Activated CD4-positive, alpha-beta T cell treated with anti-CD3 and anti-CD28 coated beads, Interleukin-2, amount 50 U/mL, for 16 hours (primary cell): ENCODE measurements at places on chromosomes 5 and 9.
A peak's percentile ranks its signal among the peaks of the same experiment; 100 is the strongest.

- DNase-seq: no peak
These were observed at the start of gene HSDL2 for GRCh38 chr9:112380102-112380824. Gene HSDL2 (plus strand): TSS chr9:112380108. CDS start chr9:112380164, 56 bp downstream.

- no peak for DNase-seq
These were observed 60.2 kb upstream of the STARD4 start for GRCh38 chr5:111572561-111572960.

DNA sequence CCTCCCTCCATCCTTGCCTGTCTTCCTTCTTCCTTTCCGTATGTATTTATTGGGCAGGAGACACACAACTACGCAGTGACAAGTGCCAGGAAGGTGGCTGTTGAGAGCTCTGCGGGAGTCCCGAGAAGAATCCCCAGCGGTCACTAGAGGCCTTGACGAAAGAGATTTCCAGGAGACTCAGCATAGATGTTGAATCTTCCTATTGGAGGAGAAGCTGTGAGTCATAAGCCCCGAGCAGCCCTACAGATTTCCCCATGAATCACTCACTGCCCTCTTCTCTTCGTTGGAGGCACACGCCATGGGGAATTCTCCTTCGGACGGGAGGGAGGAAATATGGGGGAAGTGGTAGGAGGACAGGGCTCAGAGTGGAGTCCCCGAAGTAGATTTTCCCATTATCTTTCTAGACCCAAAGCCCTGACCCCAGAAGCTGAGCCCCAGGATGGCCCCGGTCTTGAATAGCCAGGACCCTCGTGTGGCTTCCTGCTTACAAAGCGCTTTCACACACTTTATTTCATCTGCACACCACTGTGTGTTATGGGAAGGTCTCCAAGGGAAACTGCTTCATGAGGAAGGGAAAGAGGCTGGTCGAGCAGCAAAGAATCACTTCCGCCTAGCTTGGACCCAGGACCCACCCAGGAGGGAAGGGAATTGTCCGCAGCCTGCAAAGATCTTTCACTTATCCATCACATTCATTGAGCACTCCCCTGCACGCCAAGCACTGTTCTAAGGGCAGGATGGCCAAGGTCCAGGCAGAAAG is 12.7 kb downstream of the DUSP1 start:
- DNase-seq: no peak

GRCh38 chr5:175895686-175896102 is 24.3 kb downstream of the CPLX2 start:
- peak; percentile 78 for DNase-seq

GRCh38 chr9:126674365-126675146 is 60.8 kb downstream of the LMX1B start:
- DNase-seq: no peak

GRCh38 chr5:73419465-73420390 is 28.8 kb downstream of the FOXD1 start:
- no peak for DNase-seq

GRCh38 chr5:310941-311434 is 10.5 kb upstream of the AHRR start:
- no peak for DNase-seq

- no peak for DNase-seq
These were observed at the start of gene RNF38 for GRCh38 chr9:36399980-36400331. Gene RNF38 (minus strand): TSS chr9:36400269. CDS start chr9:36400108, 161 bp downstream.

- peak; percentile 59 for DNase-seq
These were observed 37.3 kb downstream of the CSF2 start for GRCh38 chr5:132110930-132111329.

DNA sequence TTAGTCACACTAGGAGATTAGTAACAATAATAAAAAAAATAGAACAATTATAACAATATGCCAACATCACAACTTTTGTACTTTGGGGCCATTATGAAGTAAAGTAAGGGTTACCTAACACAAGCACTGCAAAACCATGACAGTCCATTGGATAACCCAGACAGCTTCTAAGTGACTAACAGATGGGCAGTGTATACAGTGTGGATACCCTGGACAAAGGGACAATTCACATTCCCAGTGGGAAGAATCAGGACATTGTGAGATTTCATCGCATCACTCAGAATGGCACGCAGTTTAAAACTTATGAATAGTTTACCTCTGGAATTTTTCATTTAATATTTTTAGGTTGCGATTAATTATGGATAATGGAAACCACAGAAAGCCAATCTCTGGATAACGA is 45.6 kb upstream of the JADE2 start:
- DNase-seq: no peak

DNA sequence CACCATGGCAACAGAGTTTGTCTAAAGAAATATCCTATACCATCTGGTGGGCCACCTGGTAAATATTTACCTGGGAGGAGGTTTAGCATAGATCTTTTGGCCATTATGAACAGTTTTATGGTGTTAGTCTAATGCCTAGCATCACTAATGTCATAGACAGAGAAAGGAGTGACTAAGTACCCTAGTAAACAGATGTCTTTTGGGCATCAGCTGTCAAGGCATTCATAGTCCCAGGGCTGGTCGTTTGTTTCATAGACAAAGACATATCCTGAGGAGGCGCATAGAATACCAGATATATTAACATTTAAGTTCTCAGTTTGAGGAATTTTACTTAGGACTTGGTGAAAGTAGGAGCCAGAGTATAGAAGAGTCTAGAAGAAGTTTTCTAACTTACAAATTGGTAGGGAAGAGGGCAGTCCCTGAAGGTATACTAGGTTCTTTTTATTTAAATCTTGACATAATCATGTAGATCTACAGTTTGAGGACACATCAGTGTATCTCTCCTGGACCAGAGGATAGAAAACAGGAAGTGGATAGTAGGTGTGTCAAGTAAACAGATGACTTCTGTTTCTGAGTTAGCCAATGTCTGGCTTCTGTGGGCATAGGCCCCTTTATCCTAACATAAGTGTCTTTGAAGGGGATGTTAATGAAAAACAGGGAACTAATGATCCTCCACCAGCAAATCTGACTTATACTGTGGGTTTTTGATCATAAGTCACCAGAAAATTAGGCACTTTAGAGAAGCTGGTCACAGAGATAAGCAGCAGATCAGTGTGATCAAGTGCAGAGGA is 105.0 kb upstream of the PRSS3 start:
- no peak for DNase-seq

DNA sequence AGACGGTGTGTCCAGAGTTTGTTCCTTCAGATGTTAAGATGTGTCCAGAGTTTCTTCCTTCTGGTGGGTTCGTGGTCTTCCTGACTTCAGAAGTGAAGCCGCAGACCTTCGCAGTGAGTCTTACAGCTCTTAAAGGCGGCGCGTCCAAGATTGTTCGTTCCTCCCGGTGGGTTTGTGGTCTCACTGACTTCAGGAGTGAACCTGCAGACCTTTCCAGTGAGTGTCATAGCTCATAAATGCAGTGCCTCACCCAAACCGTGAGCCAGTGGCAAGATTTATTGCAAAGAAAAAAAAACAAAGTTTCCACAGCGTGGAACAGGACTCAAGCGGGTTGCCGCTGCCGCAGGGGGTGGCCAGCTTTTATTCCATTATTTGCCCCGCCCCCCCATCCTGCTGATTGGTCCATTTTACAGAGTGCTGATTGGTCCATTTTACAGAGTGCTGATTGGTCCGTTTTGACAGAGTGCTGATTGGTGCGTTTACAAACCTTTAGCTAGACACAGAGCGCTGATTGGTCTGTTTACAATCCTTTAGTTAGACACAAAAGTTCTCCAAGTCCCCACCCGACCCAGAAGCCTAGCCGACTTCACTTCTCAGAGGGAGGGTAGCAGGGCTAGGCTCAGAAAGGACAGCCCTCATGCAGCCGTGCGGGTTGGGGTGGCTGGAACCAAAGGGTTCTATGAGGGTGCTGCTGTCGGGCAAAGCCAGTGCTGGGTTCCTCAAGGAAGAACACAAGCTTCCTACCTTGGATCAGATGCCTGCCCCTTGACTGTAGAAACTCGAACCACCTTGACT is 9.1 kb upstream of the RNF130 start:
- DNase-seq: no peak

DNA sequence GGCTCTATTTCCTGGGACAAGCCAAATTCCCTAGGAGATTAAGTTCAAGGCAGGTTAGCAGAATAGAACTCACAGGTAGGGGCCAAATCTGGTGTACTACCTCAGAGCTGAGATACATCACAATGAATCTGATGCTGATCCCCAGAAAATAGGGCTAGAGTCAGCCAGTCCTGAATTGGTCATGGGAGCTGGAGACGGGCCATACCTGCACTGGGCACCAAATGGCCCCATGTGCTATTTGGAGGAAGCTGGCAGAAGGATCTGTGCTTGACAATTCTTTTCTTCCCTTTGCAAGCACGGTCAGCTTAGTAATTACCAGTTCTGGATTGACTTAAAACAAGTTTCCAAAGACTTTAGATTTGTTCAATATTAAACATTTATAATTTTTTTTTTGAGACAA is 10.4 kb upstream of the GNAQ start:
- DNase-seq: no peak

GRCh38 chr9:24439456-24439855 is 106.2 kb downstream of the IZUMO3 start:
- DNase-seq: no peak

DNA sequence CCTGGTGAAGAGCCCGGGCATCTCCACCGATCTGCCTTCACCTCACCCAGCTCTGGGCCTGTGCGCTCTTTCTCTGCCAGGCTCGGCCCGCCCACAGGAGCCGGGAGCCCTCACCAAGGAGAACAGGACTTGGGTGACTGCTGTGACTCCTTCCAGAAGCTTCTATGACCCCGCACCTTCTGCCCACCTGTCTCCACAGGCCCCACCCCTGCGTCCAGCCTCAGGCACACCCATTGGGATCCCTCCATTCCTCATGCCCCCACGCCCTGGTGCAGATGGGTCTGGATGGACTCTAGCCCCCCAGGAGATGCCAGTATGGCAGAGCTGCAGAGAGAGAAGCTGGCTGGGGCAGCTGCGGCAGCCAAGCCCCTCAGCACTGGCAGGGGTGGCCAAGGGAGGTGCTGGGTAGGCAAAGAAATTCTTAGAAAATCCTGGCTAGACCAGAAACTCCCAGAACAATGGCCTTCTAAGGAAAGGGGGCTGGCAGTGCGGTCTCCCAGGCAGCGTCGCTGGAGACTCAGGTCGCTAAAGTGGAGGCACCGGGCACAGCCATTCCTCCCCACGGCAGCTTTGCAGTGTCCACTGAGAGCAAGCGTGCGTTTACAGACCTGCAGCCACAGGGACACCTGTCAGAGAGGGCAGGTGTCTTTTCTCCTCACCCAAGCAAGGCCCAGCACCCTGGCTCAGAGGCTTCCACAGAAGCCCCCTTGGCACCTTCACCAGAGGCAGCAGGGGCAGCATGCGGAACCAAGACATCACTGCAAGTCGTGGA is 17.3 kb downstream of the LPCAT1 start:
- no peak for DNase-seq

DNA sequence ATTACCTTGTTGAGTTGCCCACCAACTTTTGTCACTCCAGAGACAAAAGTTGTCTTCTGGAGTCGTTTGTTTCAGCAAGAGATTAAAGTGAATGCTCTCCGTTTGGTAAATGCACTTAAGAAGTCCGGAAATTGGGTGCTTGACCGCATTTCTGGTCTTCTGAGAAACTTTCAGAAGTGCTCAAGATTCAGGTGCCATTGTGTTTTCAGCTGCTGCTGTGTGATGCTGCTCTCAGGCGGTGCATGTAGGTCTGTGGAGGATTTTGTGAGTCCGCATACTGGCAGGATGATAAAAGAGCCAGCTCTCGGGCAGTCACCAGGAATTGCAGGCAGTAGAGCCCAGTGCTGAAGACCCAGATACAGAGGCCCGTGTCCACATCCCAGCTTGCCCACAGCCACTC is 5.9 kb upstream of the NFIL3 start:
- no peak for DNase-seq

DNA sequence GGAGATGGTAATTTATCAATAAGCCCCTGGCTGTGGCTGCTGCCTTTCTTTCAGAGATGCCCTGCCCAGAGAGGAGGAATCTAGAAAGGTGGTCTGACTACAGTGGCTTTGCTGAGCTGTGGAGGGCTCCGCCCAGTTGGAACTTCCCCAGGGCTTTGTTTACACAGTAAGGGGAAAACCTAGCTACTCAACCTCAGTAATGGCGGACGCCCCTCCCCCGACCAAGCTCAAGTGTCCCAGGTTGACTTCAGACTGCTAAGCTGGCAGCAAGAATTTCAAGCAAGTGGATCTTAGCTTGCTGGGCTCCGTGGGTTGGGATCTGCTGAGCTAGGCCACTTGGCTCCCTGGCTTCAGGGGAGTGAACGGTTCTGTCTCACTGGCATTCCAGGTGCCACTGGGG is 865.4 kb upstream of the ACO1 start:
- peak; percentile 1 for DNase-seq

DNA sequence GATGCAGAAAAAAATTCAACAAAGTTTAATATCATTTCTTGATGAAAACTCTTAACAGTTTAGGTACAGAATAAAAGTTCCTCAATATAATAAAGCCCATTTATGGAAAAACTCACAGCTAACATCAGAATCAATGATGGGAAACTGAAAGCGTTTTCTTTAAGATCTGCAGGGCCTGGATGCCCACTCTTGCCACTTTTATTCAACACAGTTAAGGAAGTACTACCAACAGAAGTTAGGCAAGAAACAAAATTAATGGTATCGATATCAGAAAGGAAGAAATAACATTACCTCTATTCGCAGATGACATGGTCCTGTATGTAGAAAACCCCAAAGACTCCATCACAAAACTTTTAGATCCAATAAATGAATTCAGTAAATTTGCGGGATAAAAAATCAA is 542.4 kb upstream of the RGMB start:
- no peak for DNase-seq

GRCh38 chr5:17912794-17913193 is 278.5 kb downstream of the TAF11L14 start:
- no peak for DNase-seq

- DNase-seq: no peak
These were observed 451.4 kb upstream of the C9orf72 start for GRCh38 chr9:28024676-28025075.

- DNase-seq: no peak
These were observed 307.2 kb downstream of the HTR1A start for GRCh38 chr5:63655043-63655442.

GRCh38 chr5:32297181-32298058 is 15.3 kb downstream of the MTMR12 start:
- peak; percentile 25 for DNase-seq

DNA sequence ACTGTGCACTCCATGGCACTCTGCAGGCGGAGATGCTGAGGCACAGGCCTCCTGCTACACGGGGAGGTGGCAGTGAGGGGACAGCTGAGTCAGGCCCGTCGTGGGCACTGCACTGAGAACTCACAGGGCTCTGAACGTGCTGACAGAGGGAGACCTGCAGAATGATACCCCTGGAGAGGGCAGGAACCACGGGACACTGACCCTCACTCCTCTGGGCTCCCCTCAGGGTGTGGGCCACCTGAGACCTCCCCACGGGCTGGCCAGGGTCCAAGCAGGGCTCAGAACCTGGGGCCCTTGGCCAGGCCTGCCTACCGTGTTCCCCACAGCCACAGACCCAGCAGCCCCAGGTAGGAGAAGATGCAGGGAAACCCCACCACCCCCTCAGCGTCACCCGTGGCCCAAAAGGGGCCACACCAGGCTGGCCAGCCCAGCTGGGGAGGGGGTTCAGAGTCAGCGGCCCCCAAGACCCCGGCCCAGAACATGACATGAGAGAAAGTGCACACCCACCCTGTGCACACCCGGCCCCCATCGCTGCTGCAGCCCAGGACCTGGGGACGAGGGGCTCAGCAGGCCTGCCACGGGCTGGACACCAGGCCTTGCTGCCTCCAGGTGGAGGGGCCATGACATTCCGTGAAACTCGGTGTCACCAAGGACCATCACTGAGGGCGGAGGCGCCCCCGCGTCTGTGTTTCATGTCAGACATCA is 30.9 kb downstream of the GLT6D1 start:
- DNase-seq: no peak
